Stimulated activated CD4-positive, alpha-beta T cell treated with anti-CD3 and anti-CD28 coated beads, Interleukin-2, amount 100 ng/mL, for 48 hours (primary cell): ENCODE measurements at places on chromosomes 7 and 10.

DNA sequence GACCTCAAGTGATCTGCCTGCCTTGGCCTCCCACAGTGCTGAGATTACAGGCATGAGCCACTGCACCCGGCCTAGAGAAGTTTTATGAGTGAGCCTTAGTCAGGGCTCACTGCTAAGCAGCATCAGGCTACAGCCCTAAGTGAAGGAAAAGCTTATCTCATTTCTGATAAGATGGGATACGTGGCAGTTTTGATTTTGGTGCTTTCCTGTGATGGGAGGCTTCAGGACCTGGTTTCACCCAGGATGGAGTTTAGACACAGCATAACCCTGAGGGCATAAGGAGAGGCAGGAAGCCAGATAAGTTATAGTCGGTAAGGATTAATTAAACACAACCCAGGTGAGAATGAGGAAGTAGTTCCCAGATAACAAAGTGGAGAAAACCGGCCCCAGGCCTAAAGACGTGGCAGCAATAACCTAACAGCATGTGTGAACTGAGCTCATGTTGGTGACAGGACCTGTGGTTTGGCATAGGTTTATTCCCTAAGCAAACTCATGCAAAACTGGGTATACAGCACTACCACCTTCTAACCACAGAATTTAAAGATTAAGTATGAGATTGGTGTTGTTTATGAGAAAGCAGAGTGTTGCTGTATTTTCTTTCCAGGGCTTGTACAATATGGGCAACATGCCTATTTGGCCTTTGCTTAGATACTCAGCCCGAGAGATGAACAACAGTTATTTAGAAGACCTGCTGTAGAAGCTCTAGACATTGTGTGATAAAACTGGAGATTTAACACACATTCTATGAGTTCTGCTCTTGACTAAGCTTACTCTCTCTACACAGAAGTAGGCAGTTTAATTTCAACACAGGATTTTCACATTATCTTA is 119.4 kb downstream of the COL28A1 start:
- DNase-seq, result no peak

DNA sequence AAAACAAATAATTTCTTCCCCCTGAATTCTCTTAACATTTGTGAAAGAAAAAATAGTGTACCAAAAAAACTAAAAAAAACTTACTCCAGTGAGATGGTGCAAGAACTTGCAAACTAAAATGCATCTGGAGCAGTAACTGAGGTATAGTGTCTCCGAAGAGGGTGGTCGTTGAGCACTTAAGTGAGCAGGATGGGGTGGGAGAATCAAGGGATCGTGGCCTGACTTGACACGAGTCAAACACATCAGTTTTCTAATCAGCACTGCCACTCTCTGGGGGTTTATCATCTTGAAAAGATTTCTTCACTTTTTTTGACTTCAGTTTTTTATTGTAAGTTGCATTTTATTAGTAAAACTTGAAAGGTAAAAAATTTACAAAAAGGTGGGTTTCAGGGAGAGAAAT is 2.5 kb downstream of the ZNF273 start:
- DNase-seq, result no peak

GRCh38 chr7:27224983-27225934 is 17.3 kb upstream of the EVX1 start:
- DNase-seq, result no peak

DNA sequence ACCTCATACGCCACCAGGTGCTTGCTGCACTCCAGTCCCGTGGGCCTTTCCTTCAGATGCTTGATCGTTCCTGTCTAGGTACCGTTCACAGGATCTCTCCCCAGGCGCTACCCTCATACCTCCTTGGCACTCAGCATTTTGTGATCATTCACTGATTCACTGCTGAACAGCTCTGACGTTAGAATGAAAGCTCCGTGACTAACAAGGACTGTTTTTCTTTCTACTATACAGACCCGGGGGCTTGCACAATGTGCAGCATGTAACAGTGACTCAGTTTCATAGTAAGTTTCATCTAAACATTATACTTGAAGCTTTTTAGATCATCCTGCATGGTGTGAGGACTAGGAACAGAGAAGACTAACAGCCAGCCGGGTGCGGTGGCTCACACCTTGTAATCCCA is 20.6 kb downstream of the KIN start:
- DNase-seq, result no peak

- DNase-seq, result no peak
These were observed 36.0 kb downstream of the MKLN1 start for GRCh38 chr7:131363719-131364118.
